Hepatic stellate cell (primary cell): ENCODE measurements at places on chromosomes 5 and 9.
A peak's percentile ranks its signal among the peaks of the same experiment; 100 is the strongest.

DNA sequence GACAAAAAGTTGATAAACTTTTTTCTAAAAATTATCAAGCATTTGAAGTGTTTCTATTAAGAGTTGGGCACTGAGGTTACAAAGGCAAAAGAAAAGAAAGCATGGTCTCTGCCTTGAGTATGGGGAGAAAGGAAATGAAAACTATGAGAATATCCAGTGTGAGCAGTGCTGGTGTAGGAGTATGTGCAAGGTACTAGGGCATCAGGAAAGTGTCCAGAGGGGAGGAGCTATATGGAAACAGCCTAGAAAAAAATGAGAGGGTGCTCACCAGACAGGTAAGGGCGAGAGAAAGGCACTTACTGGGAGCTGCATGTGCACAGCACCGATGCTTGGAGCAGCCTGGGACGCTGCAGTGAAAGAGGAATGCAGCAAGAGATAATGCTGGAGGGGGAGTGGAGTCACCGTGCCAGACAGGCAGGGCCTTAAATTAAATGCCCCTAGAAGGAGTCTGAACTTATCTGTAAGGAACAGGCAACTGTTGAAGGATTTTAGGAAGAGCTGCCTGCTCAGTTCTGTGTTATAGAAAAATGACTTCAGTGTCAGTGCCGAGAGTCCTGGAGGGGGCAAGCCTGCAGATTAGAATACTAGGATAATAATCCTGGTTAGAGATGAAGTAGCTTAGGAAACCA lies 14.0 kb downstream of the MCC start:
- no peak for DNase-seq

- peak; percentile 40 for DNase-seq
Observed at GRCh38 chr5:139147483-139148087, 50.6 kb downstream of the SIL1 start.

DNA sequence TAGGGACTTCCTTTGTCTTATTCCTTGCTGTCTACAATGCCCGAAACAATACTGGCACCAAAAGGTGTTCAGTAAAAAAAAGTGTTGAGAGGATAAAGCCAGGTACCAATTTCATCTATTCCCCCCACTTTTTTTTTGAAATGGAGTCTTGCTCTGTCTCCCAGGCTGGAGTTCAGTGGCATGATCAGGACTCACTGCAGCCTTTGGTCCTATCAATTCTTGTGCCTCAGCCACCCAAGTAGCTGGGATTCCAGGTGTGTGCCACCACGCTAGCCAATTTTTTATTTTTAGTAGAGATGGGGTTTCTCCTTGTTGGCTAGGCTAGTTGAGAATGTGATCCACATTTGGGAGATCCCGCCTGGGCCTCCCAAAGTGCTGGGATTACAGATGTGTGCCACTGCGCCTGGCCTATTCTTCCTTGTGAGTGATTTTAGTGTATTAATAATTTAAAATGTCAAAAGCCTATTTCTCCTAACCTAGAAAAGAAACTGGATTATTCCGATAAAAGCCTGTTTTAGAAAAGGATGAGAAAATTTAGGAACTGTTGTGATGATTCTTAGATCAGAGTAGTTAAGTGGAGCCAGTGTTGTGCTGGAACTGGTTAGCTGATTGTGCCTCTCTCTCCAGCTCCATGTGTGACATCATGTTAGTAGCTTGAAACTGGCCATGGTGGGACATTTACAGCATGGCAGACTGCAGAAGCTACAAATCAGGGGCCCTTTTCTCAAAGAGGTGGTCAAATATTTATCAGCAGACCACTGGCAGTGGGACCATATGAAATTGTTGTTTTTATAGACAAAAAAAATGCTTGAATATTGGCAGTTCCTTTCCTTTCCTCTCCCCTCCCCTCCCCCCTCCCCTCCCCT lies 14.3 kb downstream of the CDC42SE2 start:
- DNase-seq = no peak

GRCh38 chr9:34496149-34496712 lies 26.6 kb downstream of the ENHO start:
- DNase-seq = no peak

GRCh38 chr9:75695921-75696320 lies 194.6 kb upstream of the PCSK5 start:
- DNase-seq = no peak

DNA sequence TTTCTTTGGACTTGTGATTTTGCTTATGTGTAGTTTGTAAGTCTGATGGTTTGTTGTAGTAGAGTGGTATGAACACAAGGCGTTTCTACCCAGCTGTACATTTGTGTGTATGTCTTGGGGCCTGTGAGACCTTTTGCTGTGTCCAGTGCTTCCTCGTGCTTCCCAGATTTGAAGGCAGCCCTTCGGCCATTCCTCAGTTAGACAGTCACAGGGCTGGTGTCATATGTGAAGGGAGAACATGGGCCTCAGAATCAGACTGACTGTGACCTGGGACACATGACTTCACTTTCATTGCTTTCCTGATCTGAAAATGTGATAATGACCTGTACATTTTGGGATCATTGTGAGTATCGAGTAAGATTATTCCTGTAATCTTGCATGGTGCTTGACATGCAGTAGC lies 140.0 kb downstream of the TRIO start:
- no peak for DNase-seq

DNA sequence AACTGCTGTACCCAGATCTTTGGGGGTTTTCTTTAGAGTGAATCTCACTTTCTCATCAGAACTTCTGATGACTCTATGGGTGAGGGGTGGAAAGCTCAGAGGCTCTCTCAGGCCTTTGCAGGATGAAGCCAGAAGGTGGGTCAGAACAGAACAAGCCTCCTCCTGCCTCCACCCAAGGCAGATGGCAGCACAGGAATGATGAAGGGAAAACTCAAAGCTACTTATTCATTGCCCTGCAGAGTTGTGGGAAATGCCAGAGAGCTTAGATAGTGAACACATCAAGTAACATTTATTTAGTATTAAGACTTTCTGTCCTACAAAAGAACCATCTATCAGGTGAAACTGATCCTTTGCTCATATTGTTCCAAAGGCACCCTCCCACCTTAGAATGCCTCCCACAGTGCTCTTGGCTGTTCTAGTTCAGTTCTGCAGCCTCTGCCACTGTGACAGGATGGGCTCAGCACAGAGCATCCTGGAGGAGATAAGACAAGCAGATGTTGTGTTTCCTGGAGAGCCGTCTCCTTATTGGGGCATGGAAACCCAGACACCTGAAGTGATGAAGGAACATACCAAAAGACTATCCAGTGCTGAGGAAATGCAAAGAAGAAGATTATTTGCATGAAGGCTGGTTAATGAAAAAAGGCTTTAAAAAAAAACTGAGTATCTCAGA lies 146.6 kb downstream of the ADAMTS12 start:
- DNase-seq = no peak

DNA sequence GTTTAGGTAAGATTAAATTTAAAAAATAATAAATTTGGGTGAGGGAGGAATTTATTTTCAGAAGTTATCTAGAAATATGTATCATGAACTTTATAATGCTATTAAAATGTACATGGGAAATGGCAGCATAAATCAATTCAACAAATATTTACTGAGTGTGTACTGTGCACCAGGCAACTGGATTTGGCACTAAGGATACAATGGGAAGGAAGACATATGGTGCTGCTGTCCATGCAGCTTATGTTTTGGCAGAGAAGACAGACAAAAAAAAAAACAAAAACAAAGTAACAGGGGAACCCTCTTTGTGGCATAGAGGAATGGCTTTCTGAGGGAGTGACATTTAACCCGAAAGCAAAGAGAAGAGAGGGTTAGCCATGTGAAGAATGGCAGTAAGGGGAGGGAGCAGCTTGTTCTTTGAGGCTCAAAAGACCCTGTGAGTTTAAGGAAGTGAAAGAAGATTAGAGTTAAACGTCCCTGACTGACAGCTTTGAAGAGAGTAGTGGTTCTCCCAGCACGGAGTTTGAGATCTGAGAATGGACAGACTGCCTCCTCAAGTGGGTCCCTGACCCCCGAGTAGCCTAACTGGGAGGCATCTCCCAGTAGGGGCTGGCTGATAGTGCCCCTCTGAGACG lies 23.9 kb downstream of the CNTRL start:
- no peak for DNase-seq

DNA sequence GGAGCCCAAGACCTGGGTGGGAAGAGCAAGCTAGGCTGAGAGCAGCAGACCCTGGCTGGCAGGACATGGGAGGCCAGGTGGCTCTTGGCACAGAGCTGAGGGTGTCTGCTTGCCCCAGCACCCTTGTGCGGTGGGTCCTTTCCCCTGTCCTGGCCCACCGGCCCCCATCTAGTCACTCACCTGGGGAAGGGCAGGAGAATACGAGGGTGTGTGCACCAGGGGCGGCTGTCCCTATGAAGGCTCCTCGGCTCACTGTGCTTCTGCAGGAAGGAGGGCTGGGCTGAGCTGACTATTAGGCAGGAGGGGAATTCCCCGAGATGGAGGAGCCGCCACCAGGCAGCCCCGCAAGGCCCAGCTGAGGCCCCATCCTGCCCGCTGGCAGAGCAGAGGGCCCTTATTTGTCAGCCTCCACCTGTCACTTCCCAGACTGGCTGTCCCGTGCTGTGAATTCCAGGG lies 6.1 kb upstream of the TNIP1 start:
- no peak for DNase-seq

- DNase-seq = no peak
Observed at GRCh38 chr5:75034137-75034739, 18.1 kb downstream of the GCNT4 start.

GRCh38 chr9:24738421-24738961 lies 192.8 kb upstream of the IZUMO3 start:
- no peak for DNase-seq

- DNase-seq = no peak
Observed at GRCh38 chr5:91098541-91098940, 284.6 kb downstream of the ARRDC3 start.

DNA sequence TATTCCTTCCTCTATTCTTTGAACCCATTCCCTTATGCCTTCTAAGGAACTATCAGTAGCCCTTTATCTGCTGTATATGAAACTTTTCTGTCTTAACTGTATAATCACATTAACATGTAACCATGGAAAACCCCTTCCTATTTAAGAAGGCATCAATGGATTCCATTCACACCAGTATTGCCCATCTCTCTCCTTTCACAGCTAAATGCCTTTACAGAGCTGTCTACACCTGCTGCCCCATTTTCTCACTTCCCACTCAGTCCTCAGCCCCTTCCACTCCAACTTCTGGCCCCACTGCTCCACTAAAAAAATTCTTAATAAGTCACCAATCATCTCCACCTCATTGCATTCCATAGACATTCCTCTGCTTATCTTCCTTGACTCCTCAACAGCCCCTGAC lies 50.8 kb downstream of the SEC61B start:
- DNase-seq = no peak

DNA sequence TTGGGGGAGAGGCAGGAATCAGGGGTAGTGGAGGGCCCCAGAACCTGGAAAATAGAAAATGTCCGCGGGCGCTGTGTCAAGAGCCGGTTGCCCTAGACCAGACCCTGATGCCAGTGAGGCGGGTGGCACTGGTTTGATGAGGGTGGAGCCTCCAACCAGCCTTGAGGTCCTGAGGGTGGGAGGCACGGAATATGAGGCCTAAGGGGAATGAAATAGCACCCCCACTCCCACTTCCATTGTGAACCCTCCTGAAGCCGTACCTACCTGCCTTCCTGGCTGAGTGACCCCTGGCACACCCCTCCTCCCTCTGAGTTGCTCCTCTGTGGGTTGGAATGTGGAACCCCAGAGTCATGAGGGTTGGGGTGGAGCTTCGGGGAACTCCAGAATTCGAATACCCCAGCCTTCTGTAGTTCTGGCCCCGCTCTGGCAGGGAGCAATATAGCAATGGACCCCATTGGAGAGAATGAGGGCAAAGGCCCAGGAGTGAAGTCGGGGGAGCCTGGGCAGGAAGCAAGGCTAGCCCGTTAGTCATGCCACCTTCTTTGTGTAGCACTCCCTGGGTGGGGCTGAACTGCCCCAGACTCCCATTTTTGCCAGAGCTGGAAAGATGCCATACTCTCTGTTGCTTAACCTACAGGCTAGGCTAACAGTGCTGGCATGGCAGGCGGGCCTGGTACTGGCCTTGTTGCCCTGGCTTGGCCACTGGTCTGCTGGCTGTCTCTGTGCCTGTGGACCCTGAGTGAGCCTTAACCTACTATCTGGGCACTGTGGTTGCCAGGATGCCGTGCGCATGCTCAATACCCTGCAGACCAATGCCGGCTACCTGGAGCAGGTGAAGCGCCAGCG lies 1.0 kb downstream of the FPGS start:
- peak; percentile 63 for DNase-seq

GRCh38 chr5:81948349-81948748 lies 23.5 kb upstream of the ATG10 start:
- no peak for DNase-seq

- DNase-seq = no peak
Observed at GRCh38 chr5:64161420-64161819, 4.2 kb upstream of the RNF180 start.

GRCh38 chr5:138569782-138570181 lies 5.4 kb downstream of the HSPA9 start:
- no peak for DNase-seq
